ENCODE measurements at places on chromosomes 5 and 9.

- no peak for DNase-seq
Measured at GRCh38 chr5:73666891-73667290, 40.9 kb downstream of the ARHGEF28 start.

DNA sequence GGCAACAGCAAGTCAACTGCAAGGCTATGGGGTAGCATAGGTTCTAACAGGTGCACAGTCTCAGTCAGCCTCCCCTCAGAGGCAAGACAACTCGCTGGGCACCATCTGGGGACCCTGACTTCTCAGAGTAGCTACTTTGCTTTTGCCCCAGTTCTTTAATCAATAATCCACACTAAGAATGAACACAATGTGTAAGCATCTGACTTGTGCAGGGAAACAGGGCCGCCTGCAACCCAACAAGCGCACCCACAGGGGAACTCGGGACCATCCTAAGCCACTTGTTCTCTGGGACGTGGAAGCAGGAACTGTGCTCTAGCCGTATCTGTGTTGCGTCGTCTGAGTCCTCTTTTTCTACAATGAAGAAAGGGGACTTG, 1.9 kb downstream of the MOB3B start:
- no peak for DNase-seq

- no peak for DNase-seq
Measured at GRCh38 chr9:110213413-110214044, 5.6 kb upstream of the C9orf152 start.

- no peak for DNase-seq
Measured at GRCh38 chr5:111353035-111353434, 128.9 kb downstream of the CAMK4 start.

GRCh38 chr9:114969269-114969668, 38.9 kb upstream of the TNFSF8 start:
- no peak for DNase-seq

- DNase-seq: no peak
Measured at GRCh38 chr9:86434039-86434726, 80.0 kb upstream of the TUT7 start.

DNA sequence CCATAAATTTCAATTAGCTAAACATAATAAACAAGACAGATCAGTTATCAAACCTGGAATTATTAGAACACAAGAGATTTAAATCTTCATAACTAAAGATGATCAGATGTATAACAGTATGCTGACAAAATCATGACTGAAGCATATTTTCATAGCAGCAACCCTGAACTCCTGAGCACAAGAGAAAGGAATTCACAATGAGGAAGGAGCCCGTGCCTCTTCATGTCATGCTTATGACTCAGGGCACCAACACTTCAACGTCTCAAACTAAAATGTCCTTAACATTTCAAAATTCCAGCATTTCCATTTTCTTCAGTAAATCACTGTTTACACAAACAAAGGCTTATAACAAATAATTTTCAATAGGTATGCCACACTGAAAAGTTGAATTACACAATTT, 6.7 kb downstream of the AP3B1 start:
- no peak for DNase-seq

DNA sequence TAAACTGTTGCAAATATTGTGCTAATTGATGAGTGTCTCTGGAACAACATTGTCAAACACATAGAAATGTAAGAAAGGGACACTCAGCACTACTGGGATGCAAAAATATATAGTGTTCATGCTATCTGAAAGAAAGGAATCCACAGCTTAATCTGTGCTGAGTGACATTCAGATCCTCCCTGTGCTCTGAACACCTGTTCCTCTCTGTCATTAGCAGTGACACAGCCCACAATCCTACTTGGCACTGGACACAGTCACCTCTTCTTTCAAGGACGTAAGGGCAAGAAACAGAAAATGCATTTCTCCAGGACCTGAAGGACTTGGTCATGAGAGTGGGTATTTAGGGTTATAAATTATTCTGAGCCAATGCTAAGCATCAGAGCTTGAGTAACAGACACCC, 121.4 kb upstream of the SV2C start:
- no peak for DNase-seq

- no peak for DNase-seq
Measured at GRCh38 chr5:4989118-4989517, 151.0 kb upstream of the ADAMTS16 start.

GRCh38 chr5:113390224-113390623, 44.6 kb downstream of the TSSK1B start:
- no peak for DNase-seq

- no peak for DNase-seq
Measured at GRCh38 chr5:66180282-66181155, 36.4 kb downstream of the SREK1 start.

DNA sequence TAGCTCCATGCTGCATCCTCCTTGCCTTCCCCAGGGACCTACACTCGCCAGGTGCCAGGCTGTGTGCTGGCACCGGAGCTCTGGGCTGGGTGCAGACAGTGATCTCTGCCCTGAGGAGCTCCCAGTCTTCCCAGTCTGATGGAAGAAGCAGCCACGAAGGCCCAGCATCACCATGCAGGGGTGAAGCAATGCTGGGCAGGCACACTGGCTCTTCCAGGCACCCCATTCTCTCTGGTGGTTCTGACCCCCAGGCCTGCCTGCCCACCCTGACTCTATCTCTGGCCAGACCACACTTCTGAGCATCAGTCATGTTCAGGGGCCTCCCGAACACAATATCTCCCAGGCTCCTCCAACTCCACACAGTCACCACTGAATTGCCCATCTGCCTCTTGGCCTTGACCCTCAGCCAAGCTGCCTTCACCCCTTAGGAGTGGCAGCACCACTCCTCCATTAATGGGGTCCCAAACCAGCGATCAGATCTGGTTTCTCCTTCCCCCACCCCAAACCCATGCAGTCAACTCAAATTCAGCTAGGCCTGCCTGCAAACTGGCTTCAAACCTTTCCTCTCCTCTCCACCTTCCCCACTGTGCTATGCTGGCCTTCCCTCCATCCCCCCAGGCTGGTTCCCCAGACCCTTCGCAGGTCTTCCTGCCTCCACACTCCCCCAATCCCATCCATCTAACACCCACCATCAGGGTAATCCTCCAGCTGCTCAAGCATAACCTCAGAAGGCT, 102.7 kb upstream of the MVB12B start:
- DNase-seq: peak; percentile 46

GRCh38 chr9:125428060-125428901, 166.7 kb downstream of the GAPVD1 start:
- no peak for DNase-seq

- DNase-seq: no peak
Measured at GRCh38 chr5:5933651-5934050, 444.7 kb downstream of the MED10 start.

DNA sequence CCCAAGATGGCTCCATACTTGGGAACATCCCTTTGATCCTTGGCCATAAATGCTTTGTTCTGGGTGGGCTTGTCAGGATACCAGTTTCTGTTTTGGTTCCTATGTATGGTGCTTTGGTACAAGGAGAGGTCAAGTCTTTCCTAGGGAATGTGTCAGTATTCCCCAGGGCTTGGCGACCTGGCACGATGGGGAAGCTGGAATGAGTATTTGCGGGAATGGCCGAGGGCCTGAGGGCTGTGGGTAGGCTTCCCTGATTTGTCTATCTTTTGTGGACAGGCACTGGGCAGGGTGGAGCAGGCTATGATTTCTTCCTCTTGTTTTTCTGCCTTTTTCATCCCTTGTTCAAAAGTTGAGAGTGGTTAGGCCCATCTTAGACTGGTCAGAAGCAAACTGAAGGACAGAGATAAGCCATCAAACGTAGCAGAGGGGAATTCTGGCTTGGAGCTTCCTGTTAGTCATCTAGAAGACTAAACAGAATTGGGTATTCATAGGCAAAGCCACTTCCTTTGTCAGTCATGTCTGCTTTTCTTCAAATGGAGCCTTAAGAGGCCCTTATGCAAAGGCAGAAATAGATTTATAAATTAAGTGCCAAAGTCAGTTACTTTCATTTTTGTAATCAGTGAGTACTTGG, 13.7 kb downstream of the DOCK2 start:
- no peak for DNase-seq

- DNase-seq: no peak
Measured at GRCh38 chr9:91412941-91413340, 10.7 kb downstream of the NFIL3 start.

GRCh38 chr5:43592363-43592762, 10.6 kb upstream of the NNT start:
- DNase-seq: no peak

GRCh38 chr9:98892288-98892687, 51.4 kb upstream of the COL15A1 start:
- DNase-seq: no peak

- DNase-seq: no peak
Measured at GRCh38 chr9:87065981-87066380, 118.7 kb upstream of the GAS1 start.

DNA sequence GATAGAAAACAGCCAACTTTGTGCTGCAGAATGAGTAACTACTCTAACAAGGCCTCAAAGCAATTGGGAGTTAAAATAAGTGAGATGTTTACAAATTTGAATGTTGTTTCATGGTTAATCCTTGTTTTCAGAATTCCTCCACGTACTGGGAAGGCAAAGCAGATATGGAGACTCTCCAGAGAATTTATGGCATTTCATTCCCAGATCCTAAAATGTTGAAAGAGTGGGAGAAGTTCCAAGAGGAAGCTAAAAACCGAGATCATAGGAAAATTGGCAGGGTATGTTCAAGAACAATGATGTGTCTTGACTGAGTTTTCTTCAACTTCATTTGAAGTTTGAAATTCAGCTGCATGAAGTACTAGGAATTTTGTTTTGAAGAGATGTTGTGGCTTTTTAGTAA, 16.4 kb downstream of the TARS1 start:
- no peak for DNase-seq

DNA sequence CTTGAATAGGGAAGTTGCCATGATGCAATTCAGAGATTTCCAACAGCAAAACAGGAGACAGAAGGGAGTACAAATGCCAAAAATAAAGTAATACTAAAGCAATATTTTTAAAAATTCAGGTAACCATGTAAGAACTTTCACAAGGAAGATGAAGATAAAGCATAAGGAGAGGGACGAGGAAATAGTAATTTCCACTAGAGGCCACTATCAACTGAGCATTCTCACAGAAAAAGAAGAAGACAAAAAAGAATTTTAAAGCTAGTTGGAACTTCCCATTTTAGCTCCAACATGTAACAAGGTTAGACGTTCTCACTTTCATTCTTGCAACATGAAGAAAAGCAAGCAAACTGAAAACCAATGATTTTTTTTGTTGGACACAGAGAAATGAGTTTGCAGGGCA, 779.9 kb upstream of the CDH6 start:
- no peak for DNase-seq

DNA sequence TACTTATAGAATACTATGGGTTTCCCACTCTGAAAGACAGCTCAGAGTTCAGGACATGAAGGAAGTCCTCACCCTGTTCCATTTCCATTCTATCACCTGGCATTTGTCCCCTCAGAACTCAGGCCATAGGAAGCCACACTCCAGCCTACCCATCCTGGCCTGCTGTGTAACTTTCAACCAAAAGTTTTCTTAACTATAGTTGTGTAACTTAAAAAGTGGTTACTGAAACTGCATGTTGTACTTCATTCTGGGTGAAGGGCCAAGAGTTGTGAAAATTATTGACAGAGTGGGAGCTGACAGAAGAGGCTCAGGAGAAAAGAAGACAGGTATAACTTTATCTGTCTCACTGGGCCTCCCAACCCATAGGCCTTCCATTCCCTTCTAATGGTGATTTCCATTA, 212.5 kb downstream of the RAB3C start:
- DNase-seq: no peak

DNA sequence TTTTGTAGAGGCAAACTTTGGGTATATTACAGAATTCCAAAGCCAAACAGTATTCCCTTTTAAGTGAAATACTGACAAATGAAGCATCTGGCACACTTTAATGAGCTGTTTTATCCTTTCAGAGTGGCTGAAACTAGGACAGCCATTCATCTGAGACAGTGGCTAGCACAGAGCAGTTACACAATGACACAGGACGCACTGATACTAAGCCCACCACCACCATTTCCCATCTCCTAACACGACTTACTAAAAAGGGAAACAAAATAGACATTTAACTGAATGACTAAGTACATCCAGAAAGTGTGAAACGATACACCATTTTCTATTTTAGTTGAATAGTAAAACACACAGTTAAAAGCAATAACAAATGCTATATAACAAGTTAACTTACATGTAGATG, 120.4 kb upstream of the RETREG1 start:
- DNase-seq: no peak

DNA sequence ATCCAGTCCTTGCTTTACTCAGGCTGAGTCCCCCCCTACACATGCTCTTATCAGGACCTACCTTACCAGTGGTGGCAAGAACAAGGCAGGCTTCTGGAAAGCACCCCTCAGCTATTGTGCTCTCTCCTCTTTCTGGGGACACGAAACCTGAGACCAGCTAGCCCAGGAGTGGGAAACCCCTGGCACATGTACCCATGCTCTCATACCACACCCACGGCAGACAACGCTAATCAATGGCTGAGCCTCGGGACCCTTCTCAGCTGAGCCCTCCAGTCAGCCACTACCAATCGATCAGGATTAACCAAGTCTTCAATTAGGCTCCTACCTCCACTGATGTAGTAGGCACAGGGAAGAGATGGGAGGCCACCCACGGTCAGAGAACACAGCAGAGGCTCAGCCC, 65.1 kb downstream of the VAV2 start:
- DNase-seq: no peak

DNA sequence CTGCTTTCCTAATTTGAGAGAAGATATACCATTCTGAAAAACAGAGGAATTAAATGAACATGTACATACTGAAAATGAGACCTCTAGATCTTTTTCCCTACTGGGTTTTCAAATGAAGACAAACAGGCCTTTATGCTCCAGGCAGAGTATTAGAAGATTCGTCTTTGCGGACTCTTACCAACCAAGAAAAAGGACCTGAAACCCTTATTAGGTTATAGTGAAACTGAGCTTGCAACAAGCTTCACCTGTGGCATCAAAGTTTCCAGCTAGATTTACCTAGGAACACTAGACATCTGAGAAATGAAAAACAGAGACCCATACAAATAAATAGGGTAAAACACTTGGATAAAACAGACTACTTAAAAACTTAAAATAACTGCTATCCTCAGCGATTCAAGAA, 46.3 kb downstream of the SMIM15 start:
- DNase-seq: no peak

GRCh38 chr5:78677777-78678668, 29.5 kb upstream of the LHFPL2 start:
- peak; percentile 79 for DNase-seq

DNA sequence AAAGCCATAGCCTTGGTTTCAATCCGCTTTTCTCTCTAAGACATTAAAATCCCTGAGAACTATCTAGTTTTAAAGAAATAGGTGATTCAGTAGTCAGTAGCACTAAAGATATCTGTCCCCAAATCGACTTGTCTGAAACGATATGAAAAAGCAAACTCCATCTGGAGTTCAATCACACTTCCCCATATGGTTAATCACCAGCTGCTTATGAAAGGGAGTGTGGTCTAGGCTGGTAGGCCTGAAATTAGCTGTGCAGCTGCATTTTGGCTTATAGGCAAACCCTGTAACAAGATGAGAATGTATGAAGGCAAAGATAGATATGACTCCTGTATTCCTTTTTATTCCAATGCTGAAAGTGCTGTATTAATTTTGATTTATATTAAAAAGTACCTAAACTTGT, 65.9 kb downstream of the DMRTA1 start:
- no peak for DNase-seq

Measured in left forelimb (tissue), 1 donor.